ENCODE measurements at places on chromosomes 7 and 10. TPM values are rescaled to one million over a fixed set of nuclear protein-coding genes. Genes with fewer than 3 reads are reported as not detected.

Gene VKORC1L1
- 27.6 TPM for total RNA-seq

Gene ECHS1
- total RNA-seq, result 60.6 TPM

Gene TMEM236
- total RNA-seq, result 0.07 TPM

Gene MRLN
- not detected for total RNA-seq

Gene ADIRF
- total RNA-seq, result 116 TPM

Gene TMEM270
- total RNA-seq, result not detected

Gene MEIG1
- 0.46 TPM for total RNA-seq

Gene TLX1
- not detected for total RNA-seq

Gene TMEM139
- total RNA-seq, result 0.23 TPM

Gene GPR146
- total RNA-seq, result 16.4 TPM

Gene ZCWPW1
- total RNA-seq, result 1.4 TPM

Gene TFPI2
- 59.6 TPM for total RNA-seq

Gene PNLIPRP1
- not detected for total RNA-seq
